ENCODE measurements at places on chromosomes 11 and 22.

DNA sequence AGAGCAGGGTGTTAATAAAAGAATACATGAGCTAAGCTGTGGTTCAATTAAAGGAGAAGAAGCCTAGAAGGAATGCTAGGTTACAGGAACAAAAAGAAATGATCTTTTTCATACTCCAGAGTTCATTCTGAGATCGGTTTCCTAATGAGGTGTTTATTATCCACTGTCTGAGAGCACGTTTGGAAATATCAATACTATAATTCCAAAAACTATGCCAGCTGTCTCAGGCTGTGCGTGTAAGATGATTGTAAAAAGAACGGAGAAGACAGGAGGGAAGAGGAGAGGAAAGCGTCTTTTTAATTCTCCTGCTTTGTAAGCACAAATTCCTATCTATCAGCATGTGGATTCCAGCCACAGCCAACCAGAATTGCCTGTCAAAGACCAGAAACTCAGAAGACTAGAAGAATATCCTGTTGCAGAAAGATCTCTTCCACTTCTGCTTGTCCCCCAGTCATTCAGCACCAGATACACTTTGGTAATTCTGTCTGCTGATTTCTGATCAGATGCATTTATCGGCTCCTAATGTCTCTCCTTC, 25.7 kb downstream of the APOL5 start:
- DNase-seq: no peak

DNA sequence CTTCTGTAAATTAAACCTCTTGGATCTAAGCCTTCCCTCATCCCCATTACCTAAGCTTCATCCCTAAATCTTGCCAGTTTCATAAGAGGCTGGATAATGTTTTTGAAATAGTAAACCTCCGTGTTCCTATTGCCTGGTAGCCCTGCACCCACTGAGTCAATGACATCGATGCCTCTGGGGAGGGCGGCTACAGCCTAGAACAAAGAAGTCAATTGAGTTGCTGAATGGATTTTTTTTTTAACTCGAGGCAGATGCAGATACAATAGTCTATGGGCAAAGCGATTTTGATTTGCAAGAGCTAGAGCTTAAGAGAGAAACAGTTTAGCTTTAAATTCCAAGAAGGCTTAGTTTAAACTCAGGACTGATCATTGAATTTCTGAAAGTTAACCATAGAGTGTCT, 121.3 kb downstream of the NECTIN1 start:
- DNase-seq: no peak

- DNase-seq: no peak
Measured at GRCh38 chr22:39630721-39631120, 60.2 kb downstream of the CACNA1I start.

- DNase-seq: no peak
Measured at GRCh38 chr22:29707471-29707870, 12.3 kb upstream of the CABP7 start.

DNA sequence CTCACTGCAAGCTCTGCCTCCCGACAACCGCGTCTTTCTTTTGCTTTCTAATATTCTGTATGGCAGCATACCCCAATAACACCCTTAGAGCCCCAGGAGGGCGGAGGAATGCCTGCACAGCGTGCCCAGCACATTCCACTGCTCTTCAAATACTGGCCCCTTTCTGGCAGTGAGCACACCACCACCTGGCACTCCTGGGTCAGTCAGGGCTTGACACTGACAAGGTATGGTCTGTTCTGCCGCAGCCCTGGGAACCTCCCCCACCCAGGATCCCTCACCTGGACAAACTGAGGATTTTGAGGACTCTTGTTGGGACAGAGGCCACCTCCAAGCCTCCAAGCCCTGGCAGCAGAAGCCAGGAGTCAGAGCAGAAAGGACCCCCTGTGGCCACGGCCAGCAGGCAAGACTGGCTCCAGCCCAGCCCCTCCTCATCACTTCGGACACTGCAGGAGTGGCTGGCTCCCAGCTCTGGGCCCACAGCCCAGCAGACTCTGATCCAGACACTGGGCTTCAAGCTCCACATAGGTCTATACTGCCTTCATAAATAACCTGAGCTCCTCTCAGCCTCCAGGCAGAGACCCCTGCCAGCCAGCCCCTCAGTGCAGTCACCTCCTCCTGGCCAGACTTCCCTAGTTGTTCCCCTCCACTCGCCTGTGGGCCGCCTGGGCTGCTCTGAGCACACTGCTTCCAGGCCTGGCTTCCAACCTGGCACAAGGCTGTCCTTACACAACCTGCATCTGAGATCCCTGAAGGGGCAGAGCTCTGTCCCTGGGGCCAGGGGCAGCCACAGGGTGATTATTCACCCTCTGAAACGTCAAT, 14.5 kb downstream of the CARS1 start:
- DNase-seq: no peak

DNA sequence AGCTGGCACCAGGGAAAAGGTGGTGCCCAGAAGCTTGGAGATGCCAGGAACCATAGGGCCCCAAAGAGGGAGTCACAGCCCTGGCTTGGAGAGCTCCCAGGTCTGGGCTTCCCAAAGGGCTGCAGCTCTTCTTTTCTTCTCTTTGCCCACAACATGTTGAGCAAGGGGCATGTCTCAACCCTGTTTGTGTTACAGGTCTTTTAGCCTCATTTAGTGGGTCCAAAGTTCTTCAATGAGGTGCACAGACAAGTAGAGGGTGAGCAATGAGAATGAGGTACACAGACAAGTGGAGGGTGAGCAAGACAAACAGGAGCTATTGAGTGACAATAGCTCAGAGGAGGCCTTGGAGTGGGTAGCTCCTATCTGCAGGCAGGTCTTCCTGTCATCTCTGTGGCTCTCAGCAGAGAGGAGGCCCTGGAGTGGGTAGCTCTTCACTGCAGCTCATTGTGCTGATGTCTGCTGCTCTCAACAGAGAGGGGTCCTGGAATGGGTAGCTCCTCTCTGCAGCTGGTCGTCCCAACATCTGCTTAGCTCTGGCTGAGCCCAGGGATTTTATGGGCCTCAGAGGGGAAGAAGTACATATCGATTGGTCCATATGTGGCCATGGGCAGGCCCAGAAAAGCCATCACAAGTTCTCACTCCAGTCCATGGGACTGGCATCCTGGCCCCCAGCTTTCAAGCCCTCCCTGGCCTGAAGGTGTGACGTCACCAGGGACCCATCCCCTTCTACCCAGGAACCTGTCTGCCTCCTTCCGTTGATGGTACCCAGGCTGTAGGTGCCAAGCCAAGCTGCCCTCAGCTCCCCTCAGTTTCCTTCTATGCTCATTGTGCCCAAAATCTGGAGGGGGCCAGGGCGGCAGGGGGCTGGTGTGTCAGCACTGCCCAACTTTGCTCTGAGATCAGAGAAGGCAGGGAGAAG, 34.9 kb downstream of the WBP2NL start:
- no peak for DNase-seq

DNA sequence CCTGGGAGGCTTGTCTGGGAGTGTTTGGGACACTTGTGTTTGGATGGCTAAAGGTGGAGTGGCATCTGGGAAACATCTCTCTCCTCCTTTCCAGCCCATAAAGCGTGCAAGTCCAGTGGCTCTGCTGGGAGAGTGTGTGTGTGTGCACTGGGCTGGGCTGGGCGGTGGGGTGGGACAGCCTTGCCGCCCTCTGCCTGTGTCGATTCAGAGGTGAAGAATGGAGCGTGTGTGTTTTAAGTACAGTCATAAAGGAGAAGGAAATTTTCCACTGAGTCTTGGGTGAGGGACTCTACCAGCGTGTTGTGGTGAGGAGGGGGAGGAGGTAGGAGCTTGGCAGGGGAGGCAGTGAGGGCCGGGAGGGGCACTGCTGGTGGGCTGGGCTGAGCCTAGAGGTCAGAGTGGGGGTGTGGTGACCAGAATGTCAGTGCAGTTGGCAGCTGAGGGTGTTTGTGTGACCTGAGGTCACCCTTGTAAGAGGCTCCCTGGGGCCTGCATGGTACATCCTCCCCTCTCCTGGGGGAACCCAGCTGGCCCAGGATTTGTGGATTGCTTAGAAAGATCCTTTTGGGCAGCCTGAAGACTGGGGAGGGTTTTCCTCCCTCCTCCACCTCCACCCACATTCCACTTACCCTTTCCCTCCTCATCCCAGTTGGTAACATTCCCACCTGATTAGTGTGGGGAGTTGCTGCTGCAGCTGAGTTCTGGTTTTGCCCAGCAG, 1.7 kb downstream of the TIMP3 start:
- no peak for DNase-seq

DNA sequence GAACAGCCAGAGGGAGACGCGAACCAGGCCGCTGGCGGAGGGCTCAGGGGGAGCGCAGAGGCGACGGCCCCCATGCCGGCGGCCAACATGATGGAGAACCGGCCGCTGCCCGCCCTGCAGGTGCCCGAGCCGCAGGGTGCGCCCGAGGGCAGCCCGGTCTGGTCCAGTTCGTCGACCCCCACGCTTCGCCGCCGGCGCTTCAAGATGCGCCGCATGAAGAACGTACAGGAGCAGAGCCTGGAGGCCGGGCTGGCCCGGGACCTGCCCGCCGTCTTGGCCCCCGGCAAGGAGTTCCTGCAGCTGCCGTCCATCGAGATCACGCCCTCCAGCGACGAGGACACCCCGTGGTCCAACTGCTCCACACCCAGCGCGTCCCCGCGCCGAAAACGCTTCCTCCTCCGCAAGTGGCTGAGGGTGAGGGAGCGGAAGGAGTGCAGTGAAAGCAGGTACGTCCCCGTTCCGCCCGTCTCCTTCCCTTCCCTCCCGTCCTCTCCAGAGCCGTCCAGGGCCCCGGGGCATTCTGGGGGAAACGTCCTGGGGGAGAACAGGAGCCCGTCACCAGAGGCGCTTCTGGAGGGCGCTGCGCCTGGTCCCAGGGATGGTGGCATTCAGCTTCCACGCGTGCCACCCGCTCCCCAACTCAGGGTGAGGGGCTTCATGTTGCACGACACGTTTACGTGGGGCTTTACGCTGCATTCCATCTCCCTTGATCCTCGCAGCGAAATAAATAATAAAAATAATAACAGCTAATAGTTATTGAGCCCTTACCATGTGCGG, 840 bp downstream of the GRAMD1B start:
- peak; percentile 9 for DNase-seq

DNA sequence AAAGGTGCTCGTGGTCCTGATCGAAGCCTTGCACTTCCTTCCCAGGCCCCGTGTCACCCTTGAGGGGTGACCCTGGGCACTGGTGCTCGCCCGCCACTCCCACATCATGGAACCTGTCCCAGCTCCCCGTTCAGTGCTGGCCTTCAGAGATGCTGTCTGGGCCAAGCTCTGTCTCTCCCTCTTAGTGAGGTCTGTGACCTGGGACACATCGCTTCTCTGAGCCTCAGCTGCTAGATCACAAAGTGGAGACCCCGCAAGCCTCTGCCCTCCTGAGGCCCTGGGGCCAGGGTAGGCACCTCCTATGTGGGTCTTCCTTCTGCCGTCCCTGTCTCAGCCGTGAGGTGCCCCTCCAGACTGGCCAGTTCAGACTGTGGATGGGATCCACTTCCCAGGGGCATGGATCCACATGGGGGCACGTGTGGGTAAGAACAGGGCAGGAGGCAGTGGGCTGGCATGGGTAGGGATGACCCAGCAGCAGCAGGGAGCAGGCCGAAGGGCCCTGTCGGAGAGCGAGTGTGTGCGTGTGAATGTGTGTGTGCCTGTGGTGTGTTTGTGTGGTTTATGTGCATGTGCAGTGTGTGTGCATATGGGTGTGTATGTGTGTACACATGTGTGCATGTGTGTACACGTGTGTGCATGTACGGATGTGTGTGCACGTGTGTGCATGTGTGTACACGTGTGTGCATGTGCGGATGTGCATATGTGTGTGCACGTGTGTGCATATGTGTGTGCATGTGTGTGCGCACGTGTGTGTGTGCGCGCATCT, 1073.7 kb downstream of the BRD1 start:
- DNase-seq: no peak

DNA sequence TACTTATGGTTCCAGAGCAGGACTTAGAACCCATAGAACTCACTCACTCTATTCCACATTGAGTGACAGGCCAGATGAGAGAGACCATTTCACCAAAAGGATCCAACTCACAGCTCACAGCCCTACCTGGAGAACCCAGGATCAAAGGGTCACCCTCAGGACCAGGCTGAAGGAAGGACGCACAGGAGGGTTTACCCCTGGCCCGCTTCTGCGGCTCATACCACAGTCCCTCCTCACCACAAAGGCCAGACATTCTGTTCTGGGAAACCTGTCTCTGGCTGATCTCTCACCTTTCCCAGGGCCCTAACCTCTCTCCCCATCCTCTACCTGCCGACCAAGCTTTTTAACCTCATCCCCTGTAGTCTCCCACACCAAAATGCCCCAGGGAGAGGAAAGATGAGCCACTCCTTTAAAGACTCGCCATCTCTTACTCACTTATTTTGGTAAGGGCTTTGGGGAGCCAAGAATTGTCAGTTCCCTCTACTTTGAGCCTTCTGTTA, 4.7 kb downstream of the FOSL1 start:
- no peak for DNase-seq

DNA sequence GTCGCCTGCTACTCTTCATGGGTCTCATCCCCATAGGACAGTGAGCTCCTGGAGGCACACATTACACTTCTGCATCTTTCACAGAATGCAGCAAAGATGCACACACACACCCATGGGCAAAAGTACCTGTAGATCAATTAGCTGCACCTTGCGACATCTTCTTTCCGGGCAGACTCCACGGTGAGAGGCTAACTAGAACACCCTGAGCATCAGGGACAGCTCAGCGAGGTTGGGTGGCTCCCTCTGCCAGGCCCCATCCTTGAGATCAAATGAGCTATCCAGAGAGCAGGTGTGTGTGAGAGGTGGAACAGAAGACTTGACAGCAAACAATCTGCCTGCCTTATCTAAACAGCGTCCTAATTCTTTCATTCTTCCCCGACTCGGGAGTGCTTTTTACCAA, 96.1 kb upstream of the BID start:
- no peak for DNase-seq

DNA sequence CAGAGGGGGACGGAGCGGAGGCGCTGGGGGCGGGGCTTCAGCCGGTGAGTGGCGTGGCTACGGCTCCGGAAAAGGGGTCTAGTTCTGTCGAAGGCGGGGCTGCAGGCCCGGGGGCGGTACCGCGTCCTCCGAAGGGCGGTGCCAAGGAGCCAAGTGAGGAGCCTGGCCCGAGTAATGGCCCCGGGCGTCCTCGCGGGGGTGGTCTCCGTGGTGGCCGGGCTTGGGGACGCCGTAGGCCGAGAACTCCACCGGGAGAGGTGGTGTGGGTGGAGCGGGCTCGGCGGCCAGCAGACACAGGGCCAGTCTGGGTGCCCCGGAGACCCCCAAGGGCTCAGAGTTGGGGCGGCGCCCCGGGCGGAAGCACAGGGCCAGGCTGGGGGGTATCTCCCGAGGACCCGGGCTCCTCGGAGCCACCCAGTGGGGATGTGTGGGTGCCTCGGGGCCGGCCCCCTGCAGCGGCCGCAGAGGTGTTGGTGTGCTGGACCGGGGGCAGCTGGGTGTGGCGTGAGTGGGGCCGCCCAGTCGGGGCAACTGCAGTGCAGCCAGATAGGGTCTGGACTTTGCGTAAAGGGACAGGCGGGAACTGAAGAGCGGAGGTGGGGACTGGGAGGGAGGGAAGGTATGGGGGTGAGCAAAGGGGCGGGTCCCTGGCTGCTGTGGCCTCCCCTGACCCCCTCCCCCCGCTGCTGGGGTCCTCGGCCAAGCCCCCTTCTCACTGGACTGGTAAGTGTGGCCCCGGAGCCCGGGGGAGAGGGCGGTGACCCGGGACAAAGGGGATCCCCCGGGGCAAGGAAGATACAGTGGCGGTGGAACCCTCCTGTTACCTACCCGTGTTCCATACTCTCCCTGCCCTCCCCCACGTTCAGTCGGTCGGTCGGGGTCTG, 838 bp downstream of the FKBP2 start:
- peak; percentile 50 for DNase-seq

All from stimulated activated naive B cell treated with anti-CD40 and anti-IgM and Interleukin-4, amounts not matched to agents 10 μg/mL and 1 μg/mL and 100 μg/mL, for 72 hours (primary cell).